Esophagus squamous epithelium (tissue), 5 donors: ENCODE measurements at places on chromosomes 3 and 15.

DNA sequence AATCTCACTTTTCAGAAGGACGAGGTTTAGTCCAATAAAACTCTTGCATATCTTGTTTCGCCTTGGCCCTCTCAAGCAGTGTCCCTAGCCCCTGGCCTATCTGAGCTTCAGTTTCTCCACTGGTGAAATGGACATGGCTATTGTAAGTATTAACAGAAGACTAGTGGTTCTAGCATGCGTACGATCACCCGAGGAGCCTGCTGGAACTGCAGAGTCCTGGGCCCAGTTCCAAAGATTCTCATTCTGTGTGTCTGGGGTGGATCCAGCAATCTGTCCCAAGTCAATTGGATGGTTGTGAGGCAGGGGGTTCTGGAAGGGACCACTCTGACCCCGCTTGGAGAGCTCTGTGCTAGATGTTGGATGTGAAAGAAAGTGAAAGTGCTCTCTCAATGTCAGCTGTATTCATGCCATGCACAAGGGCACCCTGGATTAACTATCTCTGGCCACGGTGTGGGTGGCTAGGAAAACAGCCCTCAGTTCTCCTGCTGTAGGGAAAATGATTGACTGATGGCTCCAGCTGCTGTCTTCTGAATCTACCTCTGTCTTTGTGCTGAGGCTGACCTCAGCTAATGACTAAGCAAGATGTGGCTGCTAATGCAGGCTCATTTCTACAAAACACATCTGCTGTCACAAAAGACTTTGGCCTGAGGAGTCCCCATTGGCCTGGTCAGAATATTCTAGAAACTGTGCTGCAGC, 1.9 kb upstream of the PLA1A start:
- DNase-seq: no peak

DNA sequence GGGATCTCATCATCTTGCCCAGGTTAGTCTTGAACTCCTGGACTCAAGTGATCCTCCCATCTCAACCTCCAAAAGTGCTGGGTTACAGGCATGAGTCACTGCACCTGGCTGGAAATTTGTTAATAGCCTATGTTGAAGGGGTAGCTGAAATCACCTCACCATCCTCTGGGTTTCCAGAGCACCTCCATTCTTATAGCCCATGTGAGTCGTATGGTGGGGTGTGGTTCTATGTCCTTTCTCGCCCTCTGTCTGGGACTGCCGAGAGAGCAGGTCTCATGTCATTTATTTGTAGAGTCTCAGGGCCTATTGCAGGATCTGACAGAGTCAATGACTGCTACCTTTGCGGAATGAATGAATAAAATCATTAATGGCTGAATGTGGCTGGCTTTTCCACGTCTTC, 20.9 kb downstream of the CEMIP start:
- DNase-seq: no peak

- DNase-seq: no peak
These were observed 12.6 kb downstream of the DUSP7 start for GRCh38 chr3:52043750-52044149.

GRCh38 chr3:123169492-123169929, 32.2 kb upstream of the SEC22A start:
- no peak for DNase-seq

DNA sequence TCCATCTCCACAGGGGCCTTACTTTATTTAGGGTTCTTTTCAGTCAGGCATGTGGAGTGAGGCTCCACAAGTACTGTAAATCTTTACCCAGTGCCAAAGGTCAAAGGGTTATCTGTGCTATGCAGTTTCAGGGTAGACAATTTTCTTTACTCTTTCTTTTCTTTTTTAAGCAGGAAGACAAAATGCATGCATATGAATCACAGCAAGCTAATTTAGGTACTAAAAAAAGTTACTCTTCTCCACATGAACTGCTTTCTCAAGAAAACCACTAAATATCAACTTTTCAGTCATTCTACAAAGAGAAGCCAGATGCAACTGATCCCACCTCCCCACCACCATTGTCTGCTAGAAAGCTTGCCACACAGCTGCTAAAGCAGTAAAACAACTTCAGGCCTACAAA, 73.3 kb upstream of the PYGO1 start:
- DNase-seq: no peak

DNA sequence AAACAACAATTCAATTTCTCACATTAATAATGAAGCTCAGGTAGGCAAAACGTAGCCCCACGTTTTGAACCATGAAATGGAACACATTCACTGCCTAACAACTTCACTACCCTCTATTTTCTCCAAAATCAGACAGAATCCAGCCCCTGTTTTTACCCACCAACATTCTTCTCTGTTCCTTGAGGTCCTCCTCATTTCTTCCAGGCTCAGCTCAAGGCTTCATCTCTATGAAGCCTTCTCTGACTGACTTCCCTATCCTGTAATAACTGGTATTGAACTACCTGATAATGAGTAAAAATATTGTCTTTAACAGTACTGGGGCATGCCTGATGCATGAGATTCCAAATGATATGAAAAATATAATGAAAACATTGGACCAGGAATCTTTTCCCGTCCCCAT, 2.2 kb downstream of the TFRC start:
- DNase-seq: no peak

DNA sequence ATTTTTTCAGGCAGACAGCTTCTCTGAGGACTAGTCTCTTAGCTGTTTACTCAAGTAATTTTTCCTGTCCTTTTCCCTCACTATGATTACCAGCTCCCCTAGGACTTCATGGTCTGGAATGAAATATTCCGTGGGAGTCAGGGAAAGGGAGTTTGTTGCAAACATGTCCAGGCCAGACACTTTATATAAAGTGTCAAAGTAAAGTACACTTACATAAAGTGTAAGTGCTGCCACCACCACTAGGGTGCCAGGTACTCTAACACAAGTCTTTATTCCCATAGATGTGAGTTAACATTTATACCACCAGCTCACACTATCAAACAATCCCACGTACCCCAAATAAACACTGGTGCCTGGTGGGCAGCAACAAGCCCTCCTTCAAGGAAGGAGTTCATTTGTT, 179.8 kb downstream of the SNRPN start:
- no peak for DNase-seq

DNA sequence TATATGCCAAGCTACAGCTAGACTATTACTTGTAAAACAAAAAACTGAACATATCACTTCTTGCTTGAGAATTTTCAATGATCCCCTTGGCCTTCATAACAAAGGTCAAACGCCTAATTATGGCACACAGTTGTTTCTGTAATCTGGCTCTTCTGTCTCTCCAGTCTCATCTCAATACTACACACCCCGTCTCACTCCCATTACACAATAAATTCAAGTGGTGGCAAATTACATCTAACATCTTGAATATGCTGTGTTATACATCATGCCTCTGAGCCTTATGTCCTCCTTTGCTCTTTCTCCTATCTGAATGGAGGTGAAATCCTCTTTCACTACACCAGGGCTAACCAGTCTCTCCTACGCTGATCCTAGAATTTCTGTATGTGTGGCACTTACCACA, 140.4 kb downstream of the TBL1XR1 start:
- DNase-seq: no peak

- DNase-seq: no peak
These were observed 29.0 kb downstream of the ADIPOQ start for GRCh38 chr3:186871403-186871924.

DNA sequence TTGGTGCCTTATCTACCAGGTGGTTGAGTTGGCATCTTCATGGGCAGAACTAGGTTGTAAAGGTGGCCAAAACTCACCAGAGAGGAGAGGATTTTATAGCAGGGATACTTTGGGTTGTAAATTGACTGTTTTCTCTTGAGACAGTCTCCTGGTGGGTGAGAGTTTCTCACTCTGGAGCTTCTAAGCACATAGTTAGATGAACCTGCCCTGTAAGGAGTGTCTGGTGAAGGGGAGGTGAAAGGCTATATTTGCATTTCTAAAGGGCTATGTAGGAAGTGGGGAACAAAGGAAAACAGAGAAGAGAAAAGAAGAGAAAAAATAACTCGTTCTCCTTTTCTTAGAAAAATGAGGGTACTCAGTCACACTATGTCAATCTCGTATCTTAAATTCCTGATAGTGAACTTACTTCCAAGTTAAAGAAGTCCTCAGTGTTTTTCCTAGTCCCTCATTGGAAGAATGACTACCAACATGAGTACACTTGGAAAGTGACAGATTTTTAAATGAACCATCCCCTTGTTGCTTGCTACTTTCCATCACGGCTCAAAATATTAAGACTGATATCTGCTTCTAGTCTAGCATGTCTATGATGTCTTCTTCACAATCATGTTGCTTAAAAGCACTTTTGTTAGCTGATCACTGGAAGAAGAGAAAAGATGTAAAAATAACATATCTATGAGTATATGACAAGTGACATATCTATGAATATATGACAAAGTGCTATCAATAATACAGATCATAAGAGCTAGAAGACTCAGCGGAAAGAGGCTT, 113.8 kb upstream of the P2RY1 start:
- DNase-seq: no peak

DNA sequence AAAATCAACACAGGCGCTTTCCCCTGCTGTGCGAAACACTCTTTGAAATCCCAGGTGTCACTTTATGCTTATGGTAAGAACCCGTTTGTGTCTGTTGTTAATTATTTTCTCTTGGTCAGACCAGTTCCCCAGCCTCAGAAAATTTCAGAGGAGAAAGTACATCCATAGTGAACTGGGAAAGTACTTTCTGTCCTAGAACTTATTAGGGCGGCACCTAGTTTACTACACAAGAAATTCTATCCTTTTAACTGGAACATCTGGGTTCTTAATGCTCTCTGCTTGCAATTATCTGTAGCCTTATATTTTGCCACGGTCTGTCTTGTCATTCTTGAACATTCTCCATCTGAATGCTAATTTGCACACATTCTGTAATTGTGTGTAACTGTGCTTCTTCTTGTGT, 215.0 kb downstream of the PTPRG start:
- DNase-seq: no peak

DNA sequence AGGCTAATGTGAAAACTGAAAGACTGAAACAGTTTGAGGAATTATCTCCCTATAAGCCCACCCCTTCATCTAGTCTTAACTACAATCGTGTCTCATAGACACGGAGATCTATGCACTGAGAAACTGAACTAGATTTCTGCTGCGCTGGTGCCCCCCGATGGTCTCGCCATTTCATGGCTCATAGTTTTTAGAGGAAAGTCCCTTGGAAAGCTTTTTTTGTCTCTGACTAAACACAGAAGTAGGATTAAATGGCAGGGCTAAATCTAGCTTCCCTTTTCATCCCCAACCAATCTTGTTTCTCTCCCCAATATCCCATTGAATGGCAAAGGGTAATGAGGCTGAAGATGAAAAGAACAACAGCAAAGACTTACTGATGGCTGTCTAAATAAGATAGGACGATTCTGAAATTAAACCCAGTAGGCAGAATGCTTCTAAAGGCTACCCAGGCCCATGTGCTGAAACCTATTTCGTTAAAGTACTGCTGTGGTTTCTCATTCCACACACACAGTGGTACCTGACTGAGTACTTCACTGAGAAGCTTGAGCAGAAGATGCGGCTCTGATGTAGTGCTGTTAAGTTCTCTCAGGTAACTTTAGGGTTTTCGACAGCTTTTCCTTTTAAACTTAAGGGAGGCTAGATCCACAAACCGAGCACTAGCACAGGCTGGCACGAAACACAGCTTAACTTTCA, 142.7 kb downstream of the GADL1 start:
- no peak for DNase-seq

GRCh38 chr15:73386886-73387506, 18.2 kb upstream of the HCN4 start:
- no peak for DNase-seq

DNA sequence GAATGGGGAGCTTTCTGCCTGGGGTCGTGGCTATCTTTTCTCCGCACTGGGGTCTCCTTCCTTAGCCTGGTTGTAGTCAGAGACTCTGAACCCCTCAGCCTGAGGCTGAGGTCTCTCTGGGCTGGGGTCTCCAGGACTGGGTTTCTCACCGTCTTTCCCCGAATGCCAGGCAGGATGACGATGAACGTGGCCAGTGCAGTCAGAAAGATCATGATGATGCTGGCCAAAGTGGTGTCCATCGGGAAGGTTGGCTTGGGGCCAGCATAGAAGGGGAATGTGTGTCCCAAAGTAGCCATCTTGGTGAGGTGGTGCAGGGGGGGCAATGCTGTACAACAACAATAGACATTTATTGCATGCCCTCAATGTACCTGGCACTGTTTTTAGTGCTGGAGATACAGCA, 7.0 kb downstream of the DUOXA1 start:
- no peak for DNase-seq

DNA sequence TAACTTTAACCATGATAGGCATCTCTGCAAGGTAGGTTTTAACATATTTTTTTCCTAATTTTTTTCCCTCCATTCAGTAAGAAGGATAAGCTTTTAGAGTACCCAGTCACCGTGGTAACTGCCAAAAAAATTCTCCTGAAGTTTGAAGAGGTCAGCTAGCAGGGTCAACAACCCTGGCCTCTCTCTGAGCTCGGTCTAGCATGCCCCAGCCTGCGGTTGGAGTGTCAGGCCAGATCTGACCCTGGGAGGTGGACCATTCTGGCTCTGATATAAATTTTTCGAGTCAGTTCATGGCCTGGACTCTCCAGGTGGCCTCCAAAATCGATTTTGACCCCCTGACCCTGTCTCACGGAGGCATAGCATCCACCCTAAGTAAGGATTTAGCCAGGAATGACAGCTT, 29.7 kb downstream of the SOX2 start:
- no peak for DNase-seq

GRCh38 chr15:81106560-81106959, 27.5 kb upstream of the CFAP161 start:
- DNase-seq: no peak

DNA sequence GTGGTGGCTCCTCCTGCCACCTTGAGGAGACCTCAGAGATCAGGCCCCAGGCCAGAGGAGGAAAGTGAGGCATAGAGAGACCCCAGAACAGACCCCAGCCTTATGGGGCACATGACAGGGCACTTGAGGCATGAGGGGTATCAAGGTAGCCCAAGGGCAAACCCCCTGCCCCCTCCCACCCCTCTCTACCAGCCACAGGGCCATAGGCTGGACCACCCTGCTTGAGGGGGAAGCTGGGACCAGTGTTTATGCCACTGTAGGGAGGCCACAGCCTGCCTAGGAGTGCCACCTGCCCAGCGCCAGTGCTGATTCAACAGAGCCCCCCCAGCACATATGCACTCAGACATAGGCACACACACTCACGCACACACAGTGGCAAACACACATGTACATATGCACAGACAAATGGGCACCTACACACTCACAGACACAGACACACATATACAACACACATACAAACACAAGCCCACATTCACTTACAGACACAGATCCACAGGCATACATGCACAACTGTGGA, 10.3 kb downstream of the MYL3 start:
- no peak for DNase-seq

DNA sequence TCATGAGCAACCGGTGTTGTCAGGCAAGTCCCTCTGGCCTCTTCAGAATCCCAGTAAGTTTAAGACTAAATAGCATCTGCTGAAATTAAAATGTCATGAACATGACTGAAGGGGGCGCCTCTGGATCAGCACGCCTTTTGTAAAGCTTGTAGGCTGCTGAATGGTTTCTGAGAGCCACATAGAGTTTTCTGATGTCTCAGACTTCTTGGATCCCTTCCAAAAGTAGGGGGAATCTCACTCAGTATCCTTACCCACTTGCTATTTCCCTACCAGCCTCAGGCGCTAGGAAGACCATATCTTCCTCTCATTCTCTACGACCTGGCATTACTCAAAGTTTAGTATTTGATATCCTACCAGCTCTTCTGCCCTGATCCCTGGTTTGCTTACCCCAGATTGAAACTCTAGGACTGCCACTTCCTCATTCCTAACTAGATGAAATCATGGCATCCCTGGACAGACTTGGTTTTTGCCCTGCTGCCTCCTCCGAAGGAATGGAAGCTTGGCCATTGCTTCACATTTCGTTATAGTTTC, 62.7 kb upstream of the CD47 start:
- DNase-seq: no peak
